ENCODE measurements at places on chromosomes 3 and 15.

DNA sequence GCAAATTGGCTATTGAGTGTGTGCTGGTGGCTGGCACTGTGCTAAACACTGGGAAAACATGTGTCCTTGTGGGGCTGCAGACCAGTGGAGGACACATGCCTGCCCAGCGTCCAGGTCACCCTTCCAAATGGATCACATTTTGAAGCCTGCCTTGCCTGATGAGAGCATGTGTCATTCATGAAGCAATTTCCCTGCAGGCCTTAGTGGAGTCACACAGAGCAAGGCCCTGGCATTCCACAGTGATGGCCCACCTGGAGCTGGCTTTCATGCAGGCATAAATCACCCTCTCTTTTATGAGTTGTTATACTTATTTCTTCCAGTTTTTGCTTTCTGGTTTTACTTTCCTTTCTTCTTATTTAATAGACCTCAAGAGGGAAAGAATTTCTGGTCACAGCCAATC, 219.5 kb downstream of the EPHB1 start:
- DNase-seq, result no peak

DNA sequence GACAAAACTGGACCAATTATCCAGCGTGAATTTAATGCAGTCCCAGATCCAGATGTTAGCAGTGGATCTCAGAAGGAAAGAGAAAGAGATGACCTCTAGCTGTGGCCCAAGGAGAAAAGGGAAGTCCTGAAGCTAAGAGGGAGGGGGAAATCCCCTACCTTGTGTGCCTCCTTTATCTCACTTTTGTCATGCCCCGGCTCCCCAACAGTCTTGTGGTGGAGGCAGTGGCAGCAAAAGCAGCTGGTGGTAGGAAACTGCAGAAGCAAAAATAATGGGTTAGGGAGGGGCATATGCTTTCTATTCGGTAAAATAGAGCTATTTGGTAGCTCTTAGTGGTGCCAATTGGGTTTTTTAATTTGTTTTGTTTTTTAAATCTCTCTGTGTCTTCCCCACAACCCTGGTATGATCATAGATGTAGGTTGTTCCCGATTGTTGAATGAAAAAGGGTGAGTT, 56.5 kb downstream of the MCTP2 start:
- no peak for DNase-seq

GRCh38 chr3:121992601-121993560, 29.2 kb downstream of the ILDR1 start:
- DNase-seq, result no peak

GRCh38 chr15:65110676-65111292, 4.2 kb downstream of the UBAP1L start:
- DNase-seq, result no peak

DNA sequence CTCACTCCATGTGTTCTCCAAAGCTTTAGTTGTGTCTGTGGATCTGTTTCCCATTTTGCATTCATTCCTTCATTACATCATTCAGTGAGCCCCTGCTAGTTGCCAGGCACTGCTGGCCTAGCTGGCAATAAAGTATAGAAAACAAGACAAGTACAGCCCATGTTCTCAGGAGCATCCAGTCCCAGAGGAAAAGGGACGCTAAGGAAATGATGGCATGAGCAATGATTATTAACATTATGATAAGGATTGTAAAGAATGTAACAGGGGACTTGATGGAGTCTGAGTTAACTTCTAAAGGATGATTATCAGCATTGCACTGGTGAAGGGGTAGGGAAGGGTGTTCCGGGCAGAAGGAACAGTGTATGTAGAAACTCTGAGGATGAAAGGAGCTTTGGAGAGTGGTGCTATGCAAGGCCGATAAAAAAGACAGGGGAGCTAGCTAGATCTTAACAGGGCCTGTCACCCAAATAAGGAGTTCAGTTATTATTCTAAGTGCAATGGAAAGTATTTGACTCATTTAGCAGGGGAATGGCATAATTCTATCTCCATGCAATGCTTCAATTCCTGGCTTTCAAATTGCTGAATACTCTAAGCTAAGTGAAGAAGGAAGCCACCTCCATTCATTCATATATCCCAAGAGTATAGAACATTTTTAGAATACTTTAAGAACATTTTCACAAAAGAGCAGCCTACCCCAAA, 258.2 kb upstream of the STT3B start:
- no peak for DNase-seq

GRCh38 chr3:112134335-112135124, 1.5 kb upstream of the GCSAM start:
- no peak for DNase-seq

DNA sequence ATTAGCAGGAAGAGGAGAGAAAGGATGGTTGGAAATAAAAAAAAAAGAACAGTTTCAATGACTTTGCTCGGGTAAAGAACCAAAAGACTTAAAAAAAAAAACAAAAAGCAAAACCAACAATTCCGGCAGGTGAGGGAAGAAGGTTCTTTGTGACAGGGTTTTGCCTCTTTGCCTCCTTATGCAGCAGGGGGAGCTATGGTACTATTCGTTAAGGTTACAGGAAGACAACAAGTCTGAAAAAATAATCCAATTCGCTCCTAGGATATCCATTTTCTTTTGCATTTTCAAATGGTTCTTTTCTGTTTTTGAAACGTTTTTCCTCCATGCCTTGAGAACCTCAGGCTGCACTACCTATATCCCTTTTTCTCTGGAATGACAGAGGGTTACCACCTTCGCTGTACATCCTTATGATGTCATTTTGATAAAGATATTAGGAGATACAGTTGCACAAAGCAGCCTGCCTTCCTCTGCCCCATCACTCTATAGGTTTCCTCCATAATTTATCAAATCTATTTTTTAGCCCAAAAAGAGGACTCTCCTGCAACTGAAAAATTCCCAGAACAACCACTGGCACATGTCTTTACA, 55.0 kb downstream of the CFAP20DC start:
- no peak for DNase-seq

DNA sequence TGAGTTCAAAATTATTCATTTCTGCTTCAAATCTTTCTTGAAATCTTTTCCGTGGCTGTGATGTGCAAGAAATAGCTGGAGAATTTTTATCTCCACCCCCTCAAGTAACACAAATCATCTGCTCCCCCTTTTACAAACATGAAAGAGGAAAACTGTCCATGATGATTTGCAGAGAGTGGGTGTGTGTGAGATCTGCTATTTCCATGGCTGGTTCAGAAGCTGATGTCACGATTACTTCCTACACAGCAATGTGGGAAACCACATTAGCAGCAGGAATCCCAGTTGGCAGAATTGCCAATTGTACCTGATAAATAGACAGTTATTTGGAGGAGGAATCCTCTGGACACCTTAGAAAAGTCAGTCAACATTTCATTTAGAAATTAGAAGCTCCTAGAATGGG, 75.2 kb upstream of the GRM7 start:
- DNase-seq, result no peak

DNA sequence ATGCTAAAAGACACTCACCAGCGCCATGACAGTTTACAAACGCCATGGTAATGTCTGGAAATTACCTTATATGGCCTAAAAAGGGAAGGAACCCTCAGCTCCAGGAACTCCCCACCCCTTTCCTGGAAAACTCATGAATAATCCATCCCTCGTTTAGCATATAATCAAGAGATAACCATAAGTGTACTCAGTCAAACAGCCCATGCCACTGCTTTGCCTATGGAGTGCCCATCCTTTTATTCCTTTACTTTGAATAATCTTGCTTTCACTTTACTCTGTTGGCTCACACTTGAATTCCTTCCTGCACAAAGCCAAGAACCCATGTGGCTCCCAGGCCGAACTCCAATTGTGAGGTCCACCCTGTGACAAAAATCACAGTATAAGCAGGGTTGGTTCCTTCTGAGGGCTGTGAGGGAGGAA, 19.1 kb upstream of the FSTL1 start:
- no peak for DNase-seq

GRCh38 chr3:51057121-51057520, 328.0 kb upstream of the MANF start:
- DNase-seq, result no peak

- DNase-seq, result no peak
Observed at GRCh38 chr15:100348578-100348977, 6.8 kb upstream of the ADAMTS17 start.

DNA sequence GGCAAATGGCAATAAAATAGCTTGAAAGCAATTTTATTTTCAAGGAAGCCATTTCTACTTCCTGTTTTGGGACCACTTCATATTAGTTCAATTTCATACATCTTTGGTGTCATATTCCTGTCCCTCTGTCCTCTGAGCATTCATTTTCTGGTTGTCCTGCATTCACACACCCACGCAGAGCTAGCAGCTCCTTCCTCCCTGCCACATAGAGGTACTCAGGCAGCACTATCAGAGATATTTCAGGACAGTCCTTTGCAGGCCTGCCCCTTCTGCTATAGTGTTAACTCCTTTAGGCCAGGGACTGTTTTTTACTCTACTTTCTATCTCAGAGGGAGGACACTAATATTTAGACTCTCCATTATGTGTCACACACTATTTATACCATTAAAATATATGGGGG, 132.0 kb downstream of the ECT2 start:
- DNase-seq, result no peak

DNA sequence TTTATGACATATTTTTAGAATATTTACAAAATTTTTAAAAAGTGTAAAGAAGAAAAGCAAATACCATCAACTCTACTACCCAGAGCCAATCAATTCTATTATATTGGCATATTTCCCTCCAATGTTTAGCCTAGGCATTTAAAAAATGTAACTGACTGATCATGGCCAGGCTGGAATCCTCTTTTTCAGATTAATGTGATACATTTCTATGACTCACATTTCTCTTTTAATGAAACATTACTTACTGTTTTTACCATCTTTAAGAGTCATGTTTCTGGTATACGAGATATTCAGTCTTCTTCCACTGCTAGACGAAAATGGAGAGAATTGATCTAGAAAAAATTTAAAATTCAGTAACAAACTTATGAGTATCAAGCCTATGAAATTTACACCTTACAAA, 53.4 kb upstream of the DCUN1D1 start:
- DNase-seq, result no peak

DNA sequence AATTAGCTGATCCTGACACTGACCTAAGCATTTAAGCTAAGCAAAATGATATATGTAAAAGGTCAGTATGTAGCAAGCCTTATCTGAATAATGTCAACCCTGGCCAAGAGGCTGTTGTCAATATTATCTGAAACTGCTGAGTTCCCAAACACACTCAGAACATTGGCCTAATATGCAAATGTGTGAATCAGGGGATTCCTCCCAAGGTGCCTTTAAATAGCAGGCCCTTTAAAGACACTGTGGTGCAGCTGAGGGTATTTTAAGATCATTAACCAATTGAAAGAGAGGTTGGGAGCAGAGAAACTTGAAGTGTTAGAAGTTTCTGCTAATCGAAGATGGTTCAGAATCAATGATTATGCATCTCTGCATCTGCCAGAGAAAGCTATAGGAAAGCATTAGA, 207.0 kb downstream of the NTRK3 start:
- no peak for DNase-seq

DNA sequence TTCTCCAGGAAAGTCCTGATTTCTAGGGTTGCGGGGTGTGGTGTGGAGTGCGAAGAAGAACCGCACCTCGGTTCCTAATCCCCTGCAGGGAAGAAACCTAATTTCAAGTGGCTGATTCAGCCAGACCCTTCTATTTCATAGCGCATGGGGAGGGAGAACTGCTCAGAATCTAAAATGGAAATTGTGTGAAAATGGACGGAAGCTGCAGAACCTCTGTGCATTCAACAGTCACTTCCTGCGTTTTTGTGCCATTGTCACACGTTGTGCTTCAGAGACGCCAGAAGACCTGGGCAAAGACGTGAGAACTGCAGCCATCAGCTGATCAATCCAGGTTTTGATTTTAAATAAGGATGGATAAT, 1.2 kb downstream of the SIDT1 start:
- DNase-seq, result no peak

- no peak for DNase-seq
Observed at GRCh38 chr3:105752791-105753415, 115.9 kb downstream of the CBLB start.

GRCh38 chr3:28326458-28326926, 22.0 kb upstream of the ZCWPW2 start:
- no peak for DNase-seq

DNA sequence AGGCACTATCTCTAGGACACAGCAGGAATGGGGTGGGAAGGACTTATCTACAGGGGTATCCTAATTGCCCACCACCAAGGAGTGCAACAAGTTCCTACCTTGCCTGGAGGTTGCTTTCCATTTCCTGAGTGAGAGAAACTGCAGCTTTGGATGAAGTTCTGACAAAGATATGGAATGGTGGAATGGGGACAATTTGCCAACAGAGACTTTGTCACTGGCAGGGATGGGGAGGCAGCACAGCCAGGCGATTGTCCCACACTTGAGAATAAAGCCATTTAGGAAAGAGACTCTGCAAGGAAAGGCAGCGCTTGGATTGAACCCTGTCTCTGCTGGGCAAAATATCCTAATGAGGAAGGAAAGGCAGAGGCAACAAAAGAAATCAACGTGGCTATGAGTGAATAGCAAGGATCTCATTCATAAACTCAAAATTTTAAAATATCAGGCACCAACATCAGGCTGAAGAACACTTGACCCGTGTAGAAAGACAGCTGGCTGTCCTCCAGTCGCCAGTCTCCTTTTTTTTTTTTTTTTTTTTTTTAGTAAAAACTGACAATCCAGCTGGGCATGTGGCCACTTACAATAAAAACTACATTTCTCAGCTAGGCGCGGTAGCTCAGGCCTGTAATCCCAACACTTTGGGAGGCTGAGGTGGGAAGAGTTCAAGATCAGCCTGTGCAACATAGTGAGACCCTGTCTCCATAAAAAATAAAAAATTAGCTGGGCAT, 31.6 kb upstream of the PDE8A start:
- no peak for DNase-seq

GRCh38 chr3:48356419-48356818, 15.6 kb upstream of the FBXW12 start:
- no peak for DNase-seq

DNA sequence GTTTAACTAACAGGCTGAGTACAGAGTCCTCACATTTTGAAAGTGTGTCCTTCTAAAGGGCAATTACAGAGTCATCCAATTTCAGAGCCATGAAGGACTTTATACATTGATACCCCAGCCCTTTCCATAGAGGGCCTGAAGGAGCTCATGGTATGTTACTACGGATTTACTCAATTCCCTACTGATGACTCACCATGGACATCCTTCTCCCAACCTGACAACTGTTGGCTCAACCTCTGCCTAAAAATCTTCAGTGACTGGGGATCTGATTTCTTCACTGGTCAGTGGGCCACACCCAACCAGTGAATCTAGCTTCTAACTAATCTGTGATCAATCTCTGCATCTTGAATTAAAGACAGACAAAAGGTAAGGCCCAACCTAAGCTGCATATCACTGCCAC, 963.4 kb upstream of the CFAP20DC start:
- DNase-seq, result no peak

- no peak for DNase-seq
Observed at GRCh38 chr15:57548835-57549234, 42.9 kb upstream of the MYZAP start.

- no peak for DNase-seq
Observed at GRCh38 chr3:137962251-137962650, 47.7 kb upstream of the CLDN18 start.

DNA sequence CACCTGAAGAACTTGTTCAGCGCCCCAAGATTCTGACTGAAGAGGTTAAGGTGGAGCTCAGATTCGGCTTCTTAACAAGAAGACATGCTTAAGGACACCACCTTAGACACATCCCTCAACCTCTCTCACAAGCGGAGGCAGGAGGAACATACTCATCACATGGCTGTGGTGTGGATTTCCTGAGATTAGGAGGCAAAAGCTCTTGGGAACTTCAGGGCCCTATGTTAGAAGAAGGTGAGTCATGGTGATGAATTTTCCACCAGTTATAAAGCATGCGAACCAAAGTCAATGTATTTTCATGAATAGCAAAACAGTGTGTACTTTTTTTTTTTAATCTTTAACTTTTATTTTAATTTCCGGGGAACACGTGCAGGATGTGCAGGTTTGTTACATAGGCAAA, 212.2 kb upstream of the SUCLG2 start:
- DNase-seq, result no peak
